NCI-H1694 (cell line): ENCODE measurements at places on chromosomes 13 and 19.

GRCh38 chr13:31846961-31847752 is 107.8 kb downstream of the RXFP2 start:
- no peak for DNase-seq

- no peak for DNase-seq
Observed at GRCh38 chr19:48390188-48391099, 907 bp downstream of the KDELR1 start.

DNA sequence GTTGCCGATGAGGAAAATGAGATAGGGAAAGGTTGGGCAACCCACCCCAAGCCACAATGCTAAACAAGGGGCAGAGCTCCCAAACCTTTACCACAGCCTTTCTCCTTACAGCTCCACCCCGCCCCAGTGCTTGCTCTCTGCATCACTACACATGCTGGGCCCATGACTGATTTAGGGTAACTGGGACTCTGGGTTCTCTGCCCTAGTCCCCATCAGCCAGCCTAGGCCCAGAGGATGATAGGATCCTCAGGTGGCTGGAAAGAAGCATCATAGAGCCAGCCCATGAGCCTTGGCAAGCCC is 11.6 kb downstream of the C19orf47 start:
- no peak for DNase-seq

GRCh38 chr13:47279920-47280319 is 383.1 kb upstream of the HTR2A start:
- no peak for DNase-seq

- no peak for DNase-seq
Observed at GRCh38 chr19:18117364-18117691, 19.8 kb downstream of the MAST3 start.

- DNase-seq: no peak
Observed at GRCh38 chr19:2044709-2045500, 6.1 kb downstream of the MKNK2 start.

- DNase-seq: no peak
Observed at GRCh38 chr19:53878776-53879139, 3.2 kb upstream of the PRKCG start.

DNA sequence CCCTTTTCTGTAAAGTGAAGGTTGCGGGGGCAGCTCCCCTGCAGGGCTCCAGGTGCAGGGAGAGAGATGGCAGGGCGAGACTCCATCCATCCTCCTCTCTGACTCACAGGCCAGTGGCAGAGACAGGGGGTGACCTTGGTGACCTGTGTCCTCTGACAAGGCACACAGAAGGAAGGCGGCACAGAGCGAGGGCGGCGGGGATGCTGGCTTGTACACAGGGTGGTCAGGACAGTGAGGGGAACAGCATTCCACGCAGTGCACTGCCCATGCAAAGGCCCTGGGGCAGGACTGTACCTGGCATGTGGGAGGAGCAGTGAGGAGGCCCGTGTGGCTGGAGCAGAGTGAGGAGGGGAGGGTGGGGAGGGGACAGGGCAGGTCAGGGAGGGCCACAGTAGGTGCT is 7.7 kb downstream of the NDUFA11 start:
- no peak for DNase-seq

GRCh38 chr13:36696410-36697010 is 22.7 kb downstream of the SERTM1 start:
- no peak for DNase-seq

DNA sequence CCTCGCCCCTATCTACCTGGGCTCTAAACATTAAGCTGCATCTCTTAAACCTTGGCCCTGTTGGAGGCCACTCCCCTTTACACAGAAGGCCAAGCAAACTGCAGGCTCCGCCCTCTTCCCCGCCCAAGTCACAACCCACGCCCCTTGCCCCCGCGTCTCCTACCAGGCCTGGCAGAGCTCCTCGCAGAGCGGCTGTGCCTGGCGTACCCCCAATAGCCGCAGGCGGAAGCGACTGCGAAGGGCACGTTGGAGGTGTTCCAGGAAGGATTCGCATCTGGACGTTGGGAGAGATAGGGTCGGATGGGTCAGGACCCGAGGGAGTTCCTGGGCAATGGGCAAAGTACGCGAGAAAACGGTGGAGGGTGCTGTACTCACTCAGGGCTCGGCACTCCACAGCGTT is 5.9 kb downstream of the RTBDN start:
- peak; percentile 33 for DNase-seq

- no peak for DNase-seq
Observed at GRCh38 chr13:22549126-22549525, 631.7 kb upstream of the SGCG start.

- DNase-seq: peak; percentile 35
Observed at GRCh38 chr13:40484974-40485373, 181.5 kb downstream of the FOXO1 start.

GRCh38 chr13:40505196-40505595 is 161.2 kb downstream of the FOXO1 start:
- DNase-seq: no peak

DNA sequence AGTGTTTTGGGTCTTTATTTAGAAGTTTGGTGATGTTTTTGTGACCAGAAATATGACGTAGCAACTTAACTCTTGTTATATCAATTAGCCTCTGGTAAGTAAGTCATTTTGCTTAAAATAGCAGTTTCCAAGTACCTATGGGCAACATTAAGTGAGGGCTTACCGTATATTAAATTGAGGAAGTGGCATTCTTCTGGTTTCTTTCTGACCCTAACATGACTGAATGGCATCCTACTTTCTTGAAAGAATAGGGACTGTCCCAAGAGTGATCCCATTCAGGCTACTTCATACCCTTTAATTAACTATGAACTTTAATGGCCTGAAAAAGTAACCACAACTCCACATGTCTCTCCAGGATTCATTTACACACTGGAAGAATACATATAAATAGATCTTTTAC is 106.6 kb downstream of the MZT1 start:
- no peak for DNase-seq

DNA sequence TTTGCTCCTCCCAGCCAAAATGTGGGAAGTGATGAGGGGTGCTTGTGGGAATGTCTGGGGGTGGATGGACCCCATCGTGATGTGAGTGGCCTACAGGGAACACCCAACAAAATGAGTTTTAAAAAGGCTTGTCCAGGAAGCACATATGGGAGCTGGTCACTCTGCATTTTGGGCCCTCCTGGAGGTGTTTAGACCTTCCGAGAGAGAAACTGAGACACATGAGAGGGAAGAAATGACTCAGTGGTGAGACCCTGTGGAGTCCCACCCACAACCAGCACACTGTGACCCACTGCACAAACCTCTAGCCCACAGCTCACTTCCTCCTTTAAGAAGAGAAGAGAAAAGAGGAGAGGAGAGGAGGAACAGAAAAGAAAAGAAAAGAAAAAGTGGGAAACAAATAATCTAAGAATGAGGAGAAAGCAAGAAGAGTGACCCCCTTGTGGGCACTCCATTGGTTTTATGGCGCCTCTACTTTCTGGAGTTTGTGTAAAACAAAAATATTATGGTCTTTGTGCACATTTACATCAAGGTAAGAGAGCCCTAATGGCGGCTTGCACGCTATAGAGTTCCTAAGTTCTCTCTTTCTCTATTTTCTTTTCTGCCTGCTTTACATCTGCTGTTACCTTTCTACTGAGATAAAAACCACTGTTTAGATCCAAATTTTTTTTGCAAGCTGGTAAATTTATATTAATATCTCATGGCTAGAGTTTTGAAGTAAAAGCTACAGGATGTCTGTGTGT is 13.3 kb upstream of the LILRB1 start:
- DNase-seq: no peak

- DNase-seq: no peak
Observed at GRCh38 chr13:19836472-19836871, 27.0 kb downstream of the ZMYM5 start.

- no peak for DNase-seq
Observed at GRCh38 chr13:34349091-34349722, 531.3 kb downstream of the RFC3 start.

- DNase-seq: no peak
Observed at GRCh38 chr13:97660594-97661260, 226.8 kb downstream of the RAP2A start.

- no peak for DNase-seq
Observed at GRCh38 chr13:21458451-21458812, 671 bp downstream of the ZDHHC20 start.

- peak; percentile 64 for DNase-seq
Observed at GRCh38 chr19:35757231-35757748, 461 bp upstream of the HSPB6 start.

- DNase-seq: no peak
Observed at GRCh38 chr19:43353606-43354304, at the start of gene CD177. CD177 (plus strand) TSS chr19:43353686; CDS start chr19:43353715, 29 bp downstream.

DNA sequence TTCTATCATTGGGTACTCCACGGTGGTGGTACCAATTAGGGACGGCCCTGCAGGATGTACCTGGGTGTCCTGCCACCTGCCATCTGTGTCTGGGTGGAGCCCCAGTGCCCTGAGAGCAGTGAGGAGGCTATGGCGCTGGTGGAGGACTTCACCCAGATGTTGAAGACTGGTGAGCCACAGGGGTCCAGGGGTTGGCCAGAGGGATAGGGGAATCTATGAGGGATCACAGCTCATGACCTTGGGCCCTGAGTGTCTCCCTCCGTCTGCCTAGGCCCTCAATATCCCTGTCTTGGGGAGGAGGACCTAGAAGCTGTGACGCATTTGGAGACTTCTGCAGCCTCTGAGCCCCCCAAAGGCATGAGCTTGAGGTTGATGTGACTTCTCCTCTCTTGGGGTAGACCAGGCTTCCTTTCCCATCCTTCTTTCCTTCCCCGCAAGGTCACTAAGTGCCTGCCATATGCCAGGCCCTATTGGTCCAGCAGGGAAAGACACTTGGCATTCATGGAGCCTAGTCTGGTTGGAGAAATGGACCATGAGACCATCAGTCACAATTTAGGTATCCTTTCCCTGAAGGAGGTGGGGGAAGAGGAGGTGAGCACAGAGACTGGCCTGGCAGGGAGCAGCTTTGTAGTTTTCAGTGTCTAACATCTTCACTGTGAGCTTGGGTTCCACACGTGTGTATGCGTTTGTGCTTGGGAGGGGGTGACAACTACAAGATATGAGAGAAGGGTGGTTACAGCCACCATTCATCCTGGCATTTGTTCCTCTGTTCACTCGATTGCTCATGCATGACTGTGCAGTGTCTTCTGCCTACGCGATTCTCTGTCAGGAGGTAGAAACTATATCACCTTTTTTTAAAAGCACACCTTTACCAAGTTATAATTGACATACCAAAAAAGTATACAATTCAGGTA is 5.1 kb upstream of the MZF1 start:
- no peak for DNase-seq

DNA sequence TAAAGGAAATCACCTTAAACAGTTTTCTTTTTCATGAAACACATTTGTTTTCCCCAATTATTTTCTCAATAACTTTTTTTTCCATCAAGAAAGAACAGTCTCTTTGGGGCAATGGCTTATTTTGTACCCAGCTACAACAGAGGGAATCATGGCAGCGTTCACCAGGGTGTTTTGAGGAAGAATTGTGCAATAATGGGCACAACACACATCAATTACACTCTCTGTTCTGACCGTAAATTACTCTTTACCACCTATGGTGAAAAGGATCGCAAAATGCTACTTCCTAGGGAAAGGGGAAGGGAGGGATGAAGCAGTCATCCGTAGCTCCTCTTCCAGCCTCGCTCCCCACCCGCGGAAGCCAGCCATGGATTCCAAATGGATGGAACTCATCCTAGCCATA is 38.6 kb downstream of the TMTC4 start:
- DNase-seq: no peak

DNA sequence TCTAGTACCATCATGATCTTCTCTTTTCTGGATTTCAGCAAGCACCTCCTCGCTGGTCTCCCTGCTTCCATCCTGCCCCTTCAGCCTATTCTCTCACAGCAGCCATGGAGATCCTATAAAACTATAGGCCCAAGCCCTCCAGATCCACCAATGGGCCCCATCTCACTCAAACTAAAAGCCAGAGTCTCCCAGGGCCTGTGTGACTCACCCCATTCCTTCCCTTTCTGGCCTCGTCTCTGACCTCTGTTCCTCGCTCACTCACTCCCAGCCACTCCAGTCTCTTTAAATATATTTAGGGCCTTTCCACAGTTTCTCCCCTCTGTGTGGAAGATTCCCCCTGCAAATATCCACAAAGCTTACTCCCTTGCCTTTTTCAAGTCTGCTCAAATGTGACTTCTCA is 89.7 kb downstream of the HSPH1 start:
- no peak for DNase-seq
